ENCODE measurements at places on chromosomes 13 and 19.

- no peak for DNase-seq
Measured at GRCh38 chr13:49354719-49355118, 89.1 kb downstream of the CAB39L start.

DNA sequence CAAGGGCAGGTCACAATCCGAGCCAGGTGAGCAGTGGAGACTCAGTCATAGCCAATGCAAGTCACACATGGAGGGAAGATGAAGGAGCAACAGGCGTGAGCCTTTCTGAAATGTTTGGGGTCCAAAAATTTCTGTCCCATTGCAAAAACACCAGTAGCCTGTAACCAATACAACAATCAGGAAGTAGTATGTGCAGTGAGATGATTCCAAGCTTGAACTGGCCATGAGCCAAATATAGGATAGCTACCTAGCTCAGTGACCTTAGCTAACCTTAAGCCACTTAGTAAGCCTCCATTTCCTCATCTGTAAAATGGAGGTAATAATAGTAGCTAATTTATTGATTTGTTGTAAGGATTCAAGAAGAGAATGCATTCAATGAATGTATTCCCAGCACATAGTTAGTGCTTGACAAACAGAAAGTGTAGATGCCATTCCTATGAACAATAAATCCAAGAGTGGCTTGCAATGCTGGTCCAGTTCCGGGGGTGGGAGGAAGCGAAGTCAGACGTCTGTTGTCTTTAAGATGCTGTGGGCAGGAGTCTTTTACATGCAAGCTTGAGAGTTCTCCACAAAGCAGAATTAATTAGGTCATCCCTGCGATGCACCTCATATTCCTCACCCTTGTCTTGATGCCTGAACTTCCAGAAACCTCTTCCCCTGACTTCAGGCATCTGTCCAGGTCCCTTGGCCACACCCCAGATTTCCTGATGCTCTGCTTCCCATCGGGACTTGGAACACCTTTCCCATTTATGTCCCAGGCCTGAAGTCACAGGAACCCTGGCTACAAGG is 195.7 kb upstream of the UBL3 start:
- DNase-seq, result no peak

DNA sequence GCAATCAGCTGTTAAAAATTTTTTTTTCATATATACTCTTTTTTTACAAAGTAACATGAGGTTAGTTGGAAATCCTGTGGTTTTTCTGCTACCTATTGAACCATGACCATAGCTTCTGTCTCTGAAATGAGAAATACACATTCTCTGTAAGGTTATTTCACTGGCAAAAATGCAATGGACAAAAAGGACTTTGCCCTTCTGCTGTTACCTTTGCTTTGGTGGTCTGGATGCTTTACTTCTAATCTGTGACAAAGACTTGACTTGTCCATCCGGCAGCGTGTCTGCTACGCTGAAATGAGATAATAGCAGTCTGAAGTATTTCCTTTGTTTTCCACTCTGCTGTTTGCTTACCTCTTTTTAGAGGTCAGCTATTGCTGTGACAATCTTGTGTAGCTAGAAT is 412.8 kb downstream of the SLITRK6 start:
- DNase-seq, result no peak

DNA sequence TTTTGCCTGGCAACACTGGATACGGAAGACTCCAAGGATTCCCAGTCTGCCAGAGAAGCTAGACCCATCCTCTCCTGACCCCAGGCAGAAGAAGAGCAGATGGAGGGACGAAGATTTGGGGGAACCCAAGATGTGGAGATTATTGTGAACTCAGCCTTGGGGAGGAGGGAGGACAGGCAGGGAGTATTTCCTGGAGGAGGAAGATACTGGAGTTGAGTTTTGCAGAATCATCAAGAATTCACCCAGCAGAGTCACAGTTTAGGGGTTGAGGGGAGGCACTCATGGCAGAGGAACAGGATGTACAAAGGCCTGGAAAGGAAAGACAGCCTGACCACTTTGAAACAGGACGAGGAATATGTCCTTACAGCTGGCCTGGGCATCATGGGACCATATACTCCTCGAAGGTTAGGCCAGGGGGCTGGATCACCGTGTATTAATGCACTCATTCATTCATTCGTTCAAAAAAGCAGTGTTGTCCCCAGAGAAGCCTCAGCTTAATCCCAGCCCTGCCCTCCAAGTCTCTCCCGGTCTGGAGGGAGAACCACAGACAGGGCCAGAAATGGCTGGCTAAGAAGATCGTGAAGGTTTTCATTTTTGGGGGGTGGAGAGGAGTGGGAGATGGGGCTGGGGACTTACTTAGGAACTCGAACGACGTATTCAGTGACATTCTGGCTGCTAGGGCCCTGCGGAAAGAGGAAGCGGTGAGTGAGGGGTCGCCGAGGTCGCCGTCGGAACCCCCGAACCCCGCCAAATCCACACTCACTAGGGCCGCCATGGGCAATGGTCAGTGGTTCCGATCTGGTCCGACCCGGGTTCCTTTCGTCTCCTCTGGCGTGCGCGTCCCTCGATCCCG is 517 bp downstream of the GTF2F1 start:
- DNase-seq, result no peak

- peak; percentile 98 for DNase-seq
Measured at GRCh38 chr19:6372594-6373095, at the start of gene ALKBH7. TSS of gene ALKBH7 (plus strand) at chr19:6372794. CDS start at chr19:6372821, 27 bp downstream.
